ENCODE measurements at places on chromosomes 13 and 19. TPM values are rescaled to one million over a fixed set of nuclear protein-coding genes. Genes with fewer than 3 reads are reported as not detected.

- no peak for DNase-seq
Measured at GRCh38 chr13:97798171-97798821, 155.2 kb upstream of the IPO5 start.

DNA sequence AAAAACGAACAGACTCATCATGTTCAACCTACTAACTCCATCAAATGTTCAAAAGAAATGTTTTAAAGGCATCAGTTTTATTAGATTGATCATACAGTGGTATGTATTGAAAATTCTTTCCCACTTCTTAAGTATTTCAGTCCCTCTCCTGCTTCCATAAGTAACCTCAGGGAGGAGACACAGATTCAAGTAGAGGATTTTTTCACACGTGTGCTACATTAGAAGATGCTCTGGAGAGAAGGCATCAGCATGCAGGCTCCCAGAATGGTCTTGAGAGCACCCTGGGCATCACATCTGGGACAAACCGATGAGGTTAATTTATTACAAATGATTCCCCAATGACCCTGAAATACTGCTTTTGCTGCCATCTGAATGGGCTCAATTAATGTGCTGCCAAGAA lies 3.6 kb downstream of the GPR12 start:
- DNase-seq, result no peak

DNA sequence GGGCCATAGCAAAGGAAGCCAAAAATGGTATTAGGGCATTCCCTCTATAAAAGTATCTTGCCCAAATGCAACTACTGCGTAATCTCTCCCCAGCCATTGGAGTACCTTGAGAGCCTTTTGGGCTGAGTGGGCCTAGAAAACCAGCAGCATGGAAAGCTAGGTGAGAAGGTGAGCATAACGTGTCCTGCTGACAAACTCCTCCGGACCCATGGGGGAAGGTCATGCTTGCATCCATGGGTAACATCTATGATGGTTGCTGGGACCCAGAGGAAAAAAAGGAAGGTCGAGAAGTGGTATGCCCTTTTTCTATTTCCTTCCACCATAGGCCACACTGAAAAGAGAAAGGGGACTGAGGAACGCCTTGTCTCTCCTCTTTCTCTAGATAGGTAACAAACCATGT lies 57.4 kb downstream of the ZNF728 start:
- DNase-seq, result no peak

DNA sequence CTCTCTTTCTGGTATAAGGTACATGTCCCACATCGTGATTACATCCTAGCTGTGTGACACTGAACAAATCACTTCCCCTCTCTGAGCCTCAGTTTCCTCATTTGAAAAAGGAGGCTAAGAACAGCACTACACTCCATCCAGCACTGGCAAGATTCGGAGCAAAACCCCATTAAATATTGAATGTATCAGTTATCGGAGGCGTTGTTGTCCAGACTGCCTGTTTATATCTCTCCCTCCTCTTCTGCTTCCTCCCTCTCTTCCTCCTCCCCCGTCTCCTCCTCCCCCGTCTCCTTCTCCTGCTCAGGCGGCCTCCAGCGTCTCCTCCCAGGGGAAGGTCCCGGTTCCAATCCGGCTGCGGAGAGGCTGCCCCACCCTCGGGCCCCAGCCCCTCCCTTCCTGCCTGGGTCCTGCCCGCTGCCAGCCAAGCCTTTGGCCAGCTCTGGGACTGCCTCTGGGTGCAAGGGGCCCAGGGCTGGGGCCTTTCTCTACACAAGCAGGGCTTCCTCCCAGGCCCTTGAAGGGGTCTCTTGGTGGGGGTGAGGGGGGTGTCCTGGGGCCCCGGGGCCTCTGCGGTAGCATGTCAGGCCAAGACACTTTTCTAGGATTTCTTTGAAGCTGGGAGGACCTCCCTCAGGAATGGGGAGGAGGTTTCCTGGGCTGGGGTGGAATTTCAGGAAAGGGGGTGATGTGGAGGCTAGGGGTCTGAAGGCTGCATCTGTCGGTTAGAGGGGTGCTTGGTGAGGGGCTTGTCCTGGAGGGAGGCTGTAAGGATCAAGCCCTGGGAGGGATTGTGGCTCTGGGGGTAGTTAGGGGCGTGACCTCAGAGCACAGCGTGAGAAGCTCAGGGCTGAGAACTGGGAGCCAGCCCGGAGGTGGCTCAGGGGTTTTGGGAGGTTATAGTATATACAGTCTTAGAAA lies 1.9 kb downstream of the RRAS start:
- DNase-seq, result peak; percentile 65

The RXFP2 gene
- total RNA-seq, result not detected

The PSG1 gene
- total RNA-seq, result not detected

The IGFL3 gene
- total RNA-seq, result not detected

The RNF113B gene
- not detected for total RNA-seq
